ENCODE measurements at places on chromosomes 2 and 18.

- no peak for DNase-seq
Observed at GRCh38 chr2:61620244-61621159, 82.3 kb upstream of the XPO1 start.

- DNase-seq = no peak
Observed at GRCh38 chr2:72892506-72893173, 5.4 kb downstream of the SPR start.

- no peak for DNase-seq
Observed at GRCh38 chr2:168179592-168179991, 67.8 kb downstream of the STK39 start.

GRCh38 chr2:40168032-40168431 is 283.9 kb downstream of the SLC8A1 start:
- no peak for DNase-seq

- no peak for DNase-seq
Observed at GRCh38 chr2:63764630-63765029, 77.1 kb upstream of the UGP2 start.

DNA sequence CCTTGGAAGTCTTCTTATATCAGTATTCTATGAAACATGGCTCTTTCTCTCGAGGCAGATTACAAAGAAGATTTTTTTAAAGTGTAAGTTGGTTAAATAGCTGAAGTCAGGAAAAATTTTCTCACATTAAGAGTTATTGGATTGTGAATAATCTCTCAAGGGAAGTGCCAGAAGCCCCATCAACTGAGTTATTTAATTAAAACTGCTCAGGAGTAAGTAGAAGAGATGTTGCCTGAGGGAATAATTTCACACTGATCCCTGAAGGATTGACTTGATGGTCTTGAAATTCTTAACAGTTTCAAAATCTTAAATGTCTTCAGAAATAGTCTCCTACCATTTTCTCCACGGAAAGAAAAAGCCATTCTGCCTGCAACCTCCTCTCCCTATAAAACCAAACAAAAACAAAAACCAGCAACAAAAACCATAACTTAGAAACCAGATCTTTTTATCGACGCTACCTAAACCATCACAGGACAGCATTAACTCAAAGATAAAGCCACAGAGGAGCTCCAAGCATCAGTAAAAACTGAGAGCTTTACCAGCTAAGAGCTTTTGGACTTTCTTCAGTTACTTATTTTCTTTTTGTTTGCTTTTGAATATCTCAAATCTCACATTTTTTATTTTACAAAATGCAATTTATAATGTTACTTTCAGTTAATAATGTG is 12.9 kb downstream of the CD226 start:
- no peak for DNase-seq

- no peak for DNase-seq
Observed at GRCh38 chr2:115635430-115635829, 1193.0 kb downstream of the DPP10 start.

- DNase-seq = no peak
Observed at GRCh38 chr2:214676421-214677089, 132.9 kb downstream of the BARD1 start.

DNA sequence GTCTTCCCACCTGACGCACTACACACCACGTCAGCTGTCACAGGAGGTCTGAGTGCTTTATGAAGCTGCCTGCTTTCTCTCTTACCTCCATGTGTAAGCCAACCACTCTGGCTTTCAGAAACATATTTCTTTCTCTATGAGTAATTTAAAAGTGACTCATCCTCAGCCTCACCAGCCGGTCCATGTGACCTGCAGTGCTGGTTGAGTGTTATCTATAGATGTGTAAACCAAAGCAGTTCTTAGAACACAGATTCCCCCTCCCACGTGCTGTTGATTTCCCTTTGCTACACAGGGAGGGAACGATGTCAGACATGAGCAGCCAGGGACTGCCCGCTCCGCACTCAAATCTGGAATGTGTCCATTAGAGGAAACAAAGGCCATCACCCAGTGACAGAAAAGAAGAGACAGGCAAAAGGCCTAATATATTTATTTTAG is 157.8 kb downstream of the BCL2 start:
- DNase-seq = peak; percentile 47

DNA sequence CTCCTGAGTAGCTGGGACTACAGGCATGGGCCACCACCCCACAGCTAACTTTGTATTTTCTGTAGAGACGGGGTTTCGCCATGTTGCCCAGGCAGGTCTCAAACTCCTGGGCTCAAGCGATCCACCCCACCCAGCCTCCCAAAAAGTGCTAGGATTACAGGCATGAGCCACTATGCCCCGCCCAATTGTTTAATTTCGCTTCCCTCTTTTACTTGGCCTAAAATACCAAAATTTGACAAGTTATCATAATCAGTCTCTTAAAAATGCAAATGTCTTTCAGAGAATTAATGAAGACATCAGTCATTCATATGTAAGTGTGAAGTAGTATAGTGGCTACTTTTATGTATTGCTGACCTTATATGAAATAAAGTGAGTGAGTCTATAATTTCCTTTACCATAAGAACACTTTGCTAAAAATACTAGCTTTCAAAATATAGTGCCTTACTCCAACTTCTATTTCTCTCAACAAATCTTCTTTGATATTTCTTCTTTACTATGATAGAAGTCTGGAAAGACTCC is 9.8 kb downstream of the FBXO11 start:
- DNase-seq = no peak

DNA sequence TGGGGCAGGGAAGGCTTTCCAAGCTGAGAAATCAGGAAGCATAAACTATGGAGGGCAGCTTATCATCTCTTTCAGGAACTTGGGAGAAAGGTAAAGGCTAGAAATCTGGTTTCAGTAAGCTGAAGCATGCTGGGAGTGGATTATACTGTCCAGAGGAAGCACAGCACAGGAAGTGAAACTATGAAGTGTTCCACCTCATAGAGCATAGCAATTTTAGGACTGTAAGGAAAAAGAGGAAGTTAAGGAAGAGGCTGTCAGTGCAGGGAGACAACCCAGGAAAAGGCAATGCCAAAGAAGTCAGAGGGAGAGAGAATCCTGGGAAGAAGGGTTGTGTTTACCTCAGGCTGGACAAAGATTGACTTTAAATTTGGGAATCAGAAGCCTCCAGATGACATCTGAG is 51.9 kb downstream of the EFEMP1 start:
- no peak for DNase-seq

- DNase-seq = no peak
Observed at GRCh38 chr2:85213404-85213803, 80.2 kb downstream of the TCF7L1 start.

GRCh38 chr2:28054916-28055315 is 164.4 kb downstream of the BABAM2 start:
- DNase-seq = no peak

- no peak for DNase-seq
Observed at GRCh38 chr2:240389302-240389805, 46.1 kb upstream of the GPC1 start.

- no peak for DNase-seq
Observed at GRCh38 chr2:225464346-225465025, 65.0 kb downstream of the NYAP2 start.

DNA sequence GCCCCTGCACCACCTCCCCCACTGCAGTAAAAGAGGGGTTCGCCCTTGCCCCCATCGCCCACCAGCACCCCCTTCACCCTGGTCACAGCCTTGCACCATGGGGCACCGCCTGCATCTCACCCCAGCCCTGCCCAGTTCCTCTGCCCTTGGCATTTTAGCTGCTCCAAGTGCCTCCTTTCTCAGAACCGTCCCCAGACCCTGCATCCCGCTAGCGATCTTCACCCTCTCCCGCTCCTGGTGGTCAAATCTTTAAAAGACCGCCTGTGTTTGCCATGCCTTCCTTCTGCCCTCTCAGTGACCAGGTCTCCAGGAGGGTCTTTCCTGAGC is 114.7 kb upstream of the OTOS start:
- no peak for DNase-seq

DNA sequence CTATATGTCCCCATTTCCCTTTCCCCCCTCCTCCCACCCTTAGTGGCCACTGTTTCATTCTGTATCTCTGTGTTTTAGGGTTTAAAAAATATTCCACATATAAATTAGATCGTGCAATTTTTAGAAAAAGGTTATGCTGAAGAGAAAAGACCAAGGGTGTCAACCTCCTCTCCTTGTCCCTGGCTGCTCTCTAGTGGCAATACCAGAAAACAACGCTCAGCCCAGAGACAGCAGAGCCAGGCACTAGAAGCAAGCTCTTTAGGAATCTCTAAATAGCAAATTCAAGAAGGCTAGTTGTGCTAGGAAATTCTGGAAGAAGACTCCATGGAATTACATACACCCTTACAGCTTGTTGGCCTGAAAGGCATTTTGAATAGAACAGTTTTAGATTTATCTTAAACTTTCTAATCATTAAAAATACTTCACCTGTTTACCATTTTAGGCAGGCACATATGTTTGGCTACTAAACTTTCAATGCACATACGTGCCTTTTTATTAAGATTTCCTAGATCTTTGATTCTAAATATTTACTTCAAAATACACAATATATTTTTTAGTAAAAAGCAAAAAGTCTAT is 35.1 kb upstream of the RASGRP3 start:
- DNase-seq = no peak

GRCh38 chr2:317501-318424 is 29.9 kb upstream of the ALKAL2 start:
- DNase-seq = no peak

- no peak for DNase-seq
Observed at GRCh38 chr2:195687320-195688086, 30.5 kb downstream of the SLC39A10 start.

DNA sequence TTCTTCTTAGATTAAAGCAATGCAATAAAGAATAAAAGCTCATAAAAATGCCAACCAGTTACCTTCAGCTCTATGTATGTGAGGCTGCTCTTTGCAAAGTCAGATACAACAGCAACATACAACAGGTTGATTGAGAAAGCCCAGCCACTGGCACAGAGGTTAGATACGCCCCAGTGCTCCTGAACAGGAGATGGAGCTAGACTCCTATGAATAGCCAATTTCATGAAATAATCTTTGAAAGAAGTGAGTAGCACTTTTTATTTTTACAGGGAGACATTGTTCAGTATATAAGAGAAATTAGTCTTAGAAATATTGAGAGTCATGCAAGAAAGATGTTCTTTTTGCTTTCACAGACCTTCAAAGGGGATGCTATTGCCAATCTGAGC is 362.4 kb upstream of the MEX3C start:
- no peak for DNase-seq

DNA sequence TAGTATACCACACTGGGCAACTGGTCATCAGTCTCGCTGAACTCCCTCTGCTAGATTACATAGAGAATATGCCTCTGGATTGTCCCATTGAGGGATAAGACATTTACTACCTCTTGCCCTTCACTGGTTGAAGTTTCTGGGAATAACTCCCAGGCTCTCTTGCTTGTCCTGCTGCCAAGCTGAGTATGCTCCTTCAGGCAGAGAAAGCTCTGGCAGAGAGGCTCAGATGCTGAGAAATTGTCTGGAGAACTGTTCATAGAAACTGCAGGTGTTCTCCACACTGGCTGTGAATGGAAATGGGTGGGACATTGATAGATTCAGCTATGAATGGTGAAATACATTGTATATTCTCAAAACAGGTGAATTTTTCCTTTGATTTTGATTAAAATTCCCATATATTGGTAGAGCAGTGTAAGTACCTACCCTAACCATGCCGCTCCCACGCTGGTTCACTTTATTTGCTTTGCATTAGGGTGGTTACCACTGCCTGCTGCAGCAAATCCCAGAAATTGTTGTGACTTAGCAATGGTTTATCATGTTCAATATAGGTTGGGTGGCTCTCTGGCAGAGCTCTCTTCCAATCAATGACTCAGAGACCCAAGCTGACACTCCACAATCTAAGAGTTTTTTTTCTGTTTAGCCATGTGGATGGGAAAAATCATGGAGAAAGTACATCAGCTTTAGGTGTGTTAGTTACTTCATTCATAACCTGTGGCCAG is 36.7 kb downstream of the FAM117B start:
- DNase-seq = no peak

GRCh38 chr2:37706334-37707183 is 35.1 kb upstream of the CDC42EP3 start:
- no peak for DNase-seq

GRCh38 chr2:240784629-240785423 is 35.2 kb downstream of the KIF1A start:
- no peak for DNase-seq

- no peak for DNase-seq
Observed at GRCh38 chr2:151111599-151112278, 149.9 kb downstream of the RBM43 start.

GRCh38 chr2:202566286-202566685 is 68.5 kb upstream of the FAM117B start:
- no peak for DNase-seq

DNA sequence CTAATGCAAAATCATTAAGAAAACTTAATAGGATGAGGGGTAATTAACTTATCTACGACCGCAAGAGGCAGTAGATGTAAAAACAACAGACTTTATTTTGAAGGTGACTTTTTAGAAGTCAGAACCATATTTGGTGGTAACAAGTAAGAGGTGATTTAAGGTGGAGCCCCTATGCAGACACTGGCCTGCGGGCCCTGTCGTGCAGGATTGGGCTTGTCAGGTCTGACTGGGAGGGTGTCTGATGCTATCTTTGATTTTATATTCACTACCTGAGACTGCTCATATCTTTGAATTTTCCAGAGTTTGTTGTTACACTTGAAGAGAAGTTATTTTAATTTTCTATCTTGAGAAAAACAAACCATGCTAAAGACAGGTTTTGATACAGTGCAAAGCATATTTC is 29.1 kb upstream of the SCLY start:
- DNase-seq = no peak

GRCh38 chr18:49075681-49076080 is 124.9 kb upstream of the SMAD7 start:
- no peak for DNase-seq

DNA sequence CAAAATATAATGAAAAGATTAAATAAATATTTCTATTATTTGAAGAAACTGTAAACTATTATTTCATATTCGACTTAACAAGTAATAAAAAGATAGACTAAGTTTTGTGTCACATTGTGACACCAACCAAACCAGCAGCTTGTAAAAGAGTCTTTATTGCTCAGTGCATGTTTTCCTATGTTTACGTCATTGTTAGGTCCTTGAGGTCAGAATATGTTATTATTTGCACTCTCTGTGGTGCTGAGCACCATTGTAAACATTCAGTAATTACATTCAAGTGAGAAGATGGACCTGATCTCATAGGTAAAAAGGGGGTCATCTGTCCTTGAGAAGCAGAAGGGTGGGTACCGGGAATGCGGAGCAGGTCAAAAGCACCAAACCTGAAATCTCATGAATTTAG is 1999.1 kb upstream of the CELF4 start:
- DNase-seq = no peak

GRCh38 chr2:179355881-179356280 is 91.2 kb upstream of the SESTD1 start:
- no peak for DNase-seq

- DNase-seq = no peak
Observed at GRCh38 chr18:11153097-11153496, 3.7 kb upstream of the PIEZO2 start.

DNA sequence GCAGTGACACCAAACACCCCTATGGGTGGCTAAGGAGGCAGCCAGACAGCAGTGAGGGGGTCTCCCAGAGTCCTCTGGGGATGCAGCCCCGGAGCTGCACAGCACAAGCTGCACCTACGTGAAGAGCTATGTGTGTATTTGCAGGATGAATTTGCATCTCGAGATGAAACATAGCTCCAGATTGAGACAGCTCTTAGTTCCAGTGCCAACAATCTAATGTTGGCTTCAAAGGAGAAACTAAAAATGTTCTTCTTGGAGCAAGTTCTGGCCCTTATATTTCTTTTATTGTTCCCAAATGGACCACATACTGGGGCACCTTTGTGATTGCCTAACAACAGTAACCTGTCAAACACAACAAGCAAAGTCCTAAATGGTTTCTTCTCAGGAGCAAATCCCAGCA is 233.9 kb downstream of the SLC4A3 start:
- no peak for DNase-seq

- no peak for DNase-seq
Observed at GRCh38 chr2:225534697-225535096, 135.2 kb downstream of the NYAP2 start.
